ENCODE measurements at places on chromosomes 1 and 21.

- no peak for DNase-seq
Observed at GRCh38 chr1:37567023-37567422, 10.3 kb downstream of the DNALI1 start.

- no peak for DNase-seq
Observed at GRCh38 chr1:187877220-187877619, 1048.5 kb downstream of the PLA2G4A start.

GRCh38 chr1:204443260-204443619 is 31.6 kb upstream of the PPP1R15B start:
- no peak for DNase-seq

- peak; percentile 83 for DNase-seq
Observed at GRCh38 chr21:34630536-34631143, 15.7 kb upstream of the RCAN1 start.

GRCh38 chr1:232596666-232597303 is 33.1 kb downstream of the SIPA1L2 start:
- DNase-seq, result no peak

DNA sequence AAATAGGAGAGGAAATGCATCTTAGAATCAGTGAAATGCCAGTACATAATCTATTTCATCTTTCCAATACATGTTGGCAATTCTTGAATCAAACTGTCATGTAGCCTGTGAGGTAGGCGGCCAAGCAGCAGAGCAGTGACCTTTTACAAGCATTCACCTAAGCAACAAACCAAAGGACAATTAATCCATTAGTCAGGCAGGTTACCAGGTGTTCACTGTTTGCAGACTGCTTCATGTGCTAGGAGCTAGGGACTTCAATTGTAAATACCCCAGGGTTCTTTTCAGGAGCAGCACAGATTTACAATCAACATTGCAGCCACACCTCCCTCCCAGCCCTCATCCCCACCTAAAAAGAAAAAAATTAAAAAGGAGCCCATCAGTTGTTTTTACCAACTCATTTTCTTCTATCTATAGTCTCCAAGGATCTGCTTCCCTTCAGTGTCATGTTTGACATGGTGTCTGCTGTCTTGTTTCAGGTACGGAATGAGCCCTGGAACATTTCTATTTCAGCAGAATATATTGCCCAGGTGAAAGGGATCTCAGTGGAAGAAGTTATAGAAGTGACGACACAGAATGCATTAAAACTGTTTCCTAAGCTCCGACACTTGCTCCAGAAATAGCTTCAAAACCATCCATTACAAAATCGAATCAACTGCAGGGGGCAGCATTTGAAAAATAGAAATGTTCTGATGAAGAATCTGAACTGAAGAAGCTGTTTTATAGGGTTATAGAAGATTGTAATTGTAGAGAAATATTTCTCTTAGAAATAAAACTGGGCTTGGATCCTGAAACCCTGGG is 23.0 kb downstream of the TATDN3 start:
- peak; percentile 43 for DNase-seq

- no peak for DNase-seq
Observed at GRCh38 chr1:23102289-23102688, 66.4 kb downstream of the LUZP1 start.

GRCh38 chr21:46665566-46665965 is 30.1 kb downstream of the PRMT2 start:
- DNase-seq, result no peak

GRCh38 chr1:14767075-14767474 is 168.6 kb downstream of the KAZN start:
- no peak for DNase-seq

DNA sequence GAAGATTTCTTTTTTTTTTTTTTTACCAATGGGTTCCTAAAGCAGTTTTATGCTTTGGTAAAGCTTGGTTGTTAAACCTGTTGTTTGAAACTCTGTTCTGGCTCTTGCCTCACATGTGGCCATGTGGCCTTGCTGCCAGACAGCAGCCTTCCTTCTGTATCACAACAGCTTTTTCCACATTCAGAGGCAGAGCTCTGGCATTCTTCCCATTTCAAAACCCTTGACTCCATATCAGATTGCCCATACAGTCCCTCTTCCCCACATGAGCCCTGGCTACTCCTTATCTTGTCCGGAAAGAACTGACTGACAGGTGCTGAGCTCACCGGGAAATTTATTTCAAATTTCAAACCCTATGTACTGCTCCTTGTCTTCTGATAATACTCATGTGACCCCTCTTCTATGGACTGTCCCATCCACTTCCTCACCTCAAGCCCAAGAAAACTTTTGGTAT is 38.5 kb upstream of the LAX1 start:
- DNase-seq, result no peak

DNA sequence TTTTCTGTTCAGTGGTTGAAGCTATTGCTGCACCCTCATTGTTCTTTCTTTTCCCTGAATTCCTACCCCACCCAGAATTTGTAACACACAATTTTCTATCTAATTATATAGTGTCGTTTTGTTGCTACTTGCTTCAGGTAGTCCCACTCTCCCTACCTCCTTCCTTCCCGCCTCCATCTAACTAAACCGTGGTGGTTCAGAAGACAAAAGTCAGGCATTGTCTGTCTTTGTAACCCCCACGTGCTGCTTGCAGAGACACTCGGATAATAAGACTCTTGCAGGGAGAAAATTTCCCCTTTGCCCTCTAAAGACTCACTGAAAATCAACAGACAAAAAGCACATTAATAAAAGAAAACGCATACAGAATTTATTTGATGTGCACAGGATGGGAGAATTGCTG is 46.2 kb upstream of the BTG3 start:
- DNase-seq, result no peak

GRCh38 chr1:229843627-229844238 is 217.7 kb downstream of the URB2 start:
- DNase-seq, result no peak

GRCh38 chr1:192524223-192524622 is 51.4 kb upstream of the RGS1 start:
- DNase-seq, result no peak

DNA sequence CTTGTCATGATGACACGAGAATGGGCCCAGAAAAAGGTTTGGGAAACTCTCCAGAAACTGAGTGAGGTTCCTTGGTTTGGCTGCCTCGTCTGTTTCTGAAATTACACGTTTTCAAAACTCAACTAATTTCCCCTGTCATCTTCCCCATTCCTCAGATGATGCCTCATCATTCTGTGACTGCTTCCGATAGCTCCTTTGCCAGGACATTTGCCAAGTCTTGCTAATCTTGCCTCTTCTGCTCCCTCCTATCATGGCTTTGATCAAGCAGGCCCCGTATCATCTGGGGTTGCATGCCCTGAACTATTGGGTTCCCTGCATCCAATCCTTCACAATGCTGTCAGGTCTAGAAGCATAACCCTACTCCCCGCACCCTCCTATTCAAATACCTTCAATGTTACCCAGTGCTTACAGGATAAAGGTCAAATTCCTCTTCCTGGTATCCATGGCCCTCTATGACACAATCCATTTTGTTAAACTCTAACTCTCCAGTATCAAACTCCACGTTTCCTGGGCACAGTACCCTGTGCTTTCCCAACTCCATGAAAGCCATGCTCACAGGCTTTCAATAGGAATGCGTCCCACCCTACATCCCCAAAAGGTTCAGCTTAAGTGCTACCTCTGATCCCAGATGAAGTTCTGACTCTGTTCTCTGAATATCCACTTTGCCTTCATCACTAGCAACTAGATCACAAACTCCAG is 22.2 kb upstream of the TMEM200B start:
- DNase-seq, result no peak

GRCh38 chr1:181635110-181635509 is 151.8 kb downstream of the CACNA1E start:
- no peak for DNase-seq

DNA sequence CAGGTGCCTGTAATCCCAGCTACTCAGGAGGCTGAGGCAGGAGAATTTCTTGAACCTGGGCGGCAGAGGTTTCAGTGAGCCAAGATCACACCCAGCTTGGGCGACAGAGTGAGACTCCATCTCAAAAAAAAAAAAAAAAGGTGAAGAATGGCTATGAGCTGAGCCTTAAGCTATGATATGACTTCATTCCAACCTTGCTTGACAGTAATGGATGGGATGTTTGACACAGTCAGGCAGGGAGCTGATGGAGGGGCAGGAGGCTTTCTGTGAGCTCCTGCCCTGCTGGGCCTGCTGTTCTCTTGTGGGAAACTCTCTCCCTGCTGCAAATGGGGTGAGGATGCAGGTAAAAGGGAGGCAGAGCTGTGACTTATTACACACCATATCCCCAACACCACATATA is 27.6 kb downstream of the NCF2 start:
- DNase-seq, result no peak

DNA sequence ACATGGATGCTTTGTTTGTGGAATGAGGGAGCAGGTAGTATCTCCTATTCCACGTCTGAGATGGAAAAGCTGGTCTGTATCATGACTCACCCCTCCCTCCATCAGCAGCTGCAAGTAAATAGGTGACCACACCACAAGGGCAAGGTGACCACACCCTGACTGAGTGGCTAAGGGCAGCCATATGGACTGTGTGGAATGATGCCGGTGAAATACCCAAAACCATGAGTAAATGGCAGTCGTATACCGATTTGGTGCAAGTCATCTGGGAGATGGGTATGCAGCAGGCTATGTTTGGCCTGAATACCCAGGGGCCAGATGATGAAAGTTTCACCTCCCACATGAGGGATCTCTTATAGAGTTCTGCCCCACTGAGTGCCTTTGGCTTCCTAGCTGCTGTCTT is 15.8 kb upstream of the UBE2U start:
- DNase-seq, result no peak

DNA sequence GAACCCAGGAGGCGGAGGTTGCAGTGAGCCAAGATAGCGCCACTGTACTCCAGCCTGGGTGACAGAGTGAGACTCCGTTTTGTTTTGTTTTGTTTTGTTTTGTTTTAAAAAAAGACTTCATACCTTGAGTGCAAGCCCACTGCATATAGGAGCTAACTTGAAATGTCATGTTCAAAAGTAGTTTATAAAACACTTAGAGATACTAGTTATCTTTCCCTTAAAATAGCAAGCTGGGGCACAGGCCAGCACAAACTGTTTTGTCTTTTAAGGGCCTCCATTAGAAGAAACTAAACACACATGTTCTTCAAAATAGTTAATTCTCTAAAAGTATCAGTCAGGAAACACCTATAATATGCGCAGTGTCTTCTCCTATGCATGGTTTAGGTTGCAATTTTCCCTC is 505.1 kb upstream of the TMPRSS15 start:
- no peak for DNase-seq

DNA sequence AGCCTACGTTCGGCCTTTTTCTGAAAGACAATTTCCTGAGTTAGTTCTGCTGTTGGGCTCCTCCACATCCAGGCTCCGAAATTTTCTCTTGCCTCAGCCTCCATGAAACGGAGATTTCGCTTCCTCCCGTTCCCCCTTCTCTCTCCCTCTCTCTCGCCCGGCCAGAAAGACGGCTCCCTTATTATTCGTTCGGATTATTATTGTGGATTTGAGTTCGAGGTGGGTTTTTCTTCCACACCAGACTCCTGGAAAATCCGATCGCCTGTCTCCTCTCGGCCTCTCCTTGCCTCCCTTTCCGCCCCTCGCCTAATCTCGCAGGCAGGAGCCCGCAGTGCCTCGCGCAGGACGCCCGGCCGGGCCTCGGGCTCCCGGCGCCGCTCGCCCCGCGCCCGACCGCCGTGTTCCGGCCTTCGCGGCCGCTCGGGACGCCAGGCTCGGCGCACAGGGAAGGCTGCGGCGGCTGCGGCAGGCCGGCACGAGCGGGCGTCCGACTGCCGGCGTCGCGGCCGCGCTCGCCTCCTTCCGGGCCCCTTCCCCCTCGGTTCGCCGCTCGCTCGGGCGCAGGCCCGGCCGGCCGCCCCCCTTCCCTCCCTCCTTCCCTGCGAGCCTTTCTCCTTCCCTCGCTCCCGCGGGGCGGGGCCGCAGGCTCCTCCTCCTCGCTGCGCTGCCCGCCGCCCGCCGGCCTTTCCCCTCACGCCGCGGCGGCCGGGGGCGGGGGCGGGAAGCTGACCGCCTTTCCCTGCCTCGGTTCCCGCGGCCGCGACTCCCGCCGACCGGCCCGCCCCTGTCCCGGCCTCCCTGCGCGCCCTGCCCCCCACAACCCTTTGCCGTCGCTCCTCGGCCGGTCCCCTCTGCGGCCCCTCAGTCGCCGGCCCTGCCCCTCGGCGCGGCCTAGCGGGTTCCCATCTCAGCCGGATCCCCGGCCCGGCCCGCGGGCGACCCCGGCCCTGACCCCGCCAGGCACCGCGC is at the start of gene ARHGEF11:
TSS of gene ARHGEF11 (minus strand) at position 493 of the 969 bp plus-strand sequence. CDS start 1,412 bp downstream, outside the sequence.
- no peak for DNase-seq

GRCh38 chr1:236810018-236810417 is 14.9 kb downstream of the MTR start:
- no peak for DNase-seq

- no peak for DNase-seq
Observed at GRCh38 chr1:9746651-9747050, 77.1 kb downstream of the CLSTN1 start.

DNA sequence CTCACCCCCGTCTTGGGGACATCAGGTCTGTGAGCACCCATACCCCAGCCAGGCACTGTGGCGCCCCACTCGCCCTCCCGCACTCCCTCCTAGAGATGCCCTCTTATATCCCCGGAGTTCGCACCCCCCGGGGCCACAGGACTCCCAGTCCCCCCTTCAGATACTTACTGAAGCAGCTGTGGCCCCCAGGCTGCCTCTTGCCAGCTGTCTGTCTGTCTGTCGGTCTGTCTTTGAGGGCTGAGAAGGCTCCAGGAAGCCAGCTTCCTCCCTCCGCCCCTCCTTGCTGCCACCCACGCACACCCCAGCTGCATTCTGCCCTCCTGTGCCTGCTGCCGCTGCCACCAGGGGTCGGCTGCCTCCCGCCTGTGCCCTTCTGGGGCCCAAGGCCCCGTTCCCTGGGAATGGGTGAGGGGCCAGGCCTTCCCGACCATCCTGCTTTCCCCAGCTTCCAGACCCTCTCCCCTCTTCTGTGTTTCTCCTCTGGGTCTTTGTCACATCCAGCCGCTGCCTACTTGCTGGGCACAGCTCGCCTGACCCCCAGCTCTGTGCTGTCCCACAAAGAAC is at the start of gene PTPN7:
TSS of gene PTPN7 (minus strand) at position 226 of the 564 bp plus-strand sequence. CDS start 1,200 bp downstream, outside the sequence.
- peak; percentile 88 for DNase-seq

GRCh38 chr1:29739176-29739575 is 502.9 kb downstream of the PTPRU start:
- DNase-seq, result peak; percentile 57

DNA sequence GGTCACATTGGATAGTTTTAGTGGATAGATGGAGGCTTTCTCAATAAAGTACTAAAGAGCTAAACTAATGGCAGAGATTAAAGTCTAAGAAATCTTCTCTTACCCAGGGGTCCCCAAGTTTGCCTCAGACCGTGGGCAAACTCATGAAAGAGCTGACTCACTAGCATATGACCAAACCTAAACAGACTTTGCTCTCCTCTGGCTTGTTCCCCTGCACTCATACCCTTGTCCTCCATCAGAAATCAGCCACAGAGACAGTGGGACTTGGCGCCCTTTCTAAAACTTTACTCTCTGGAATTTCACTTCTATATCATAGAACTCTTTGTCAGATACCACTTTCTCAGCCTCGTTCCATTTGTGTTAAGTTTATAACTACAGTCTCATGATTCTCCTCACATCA is 17.0 kb upstream of the HSD3B2 start:
- no peak for DNase-seq

- no peak for DNase-seq
Observed at GRCh38 chr21:33870768-33871167, 44.8 kb downstream of the ATP5PO start.
